Epithelial cell of alveolus of lung (primary cell): ENCODE measurements at places on chromosomes 2 and 18. TPM values are rescaled to one million over a fixed set of nuclear protein-coding genes. Genes with fewer than 3 reads are reported as not detected.

Gene TTN
- under 0.01 and 2.4 TPM in 2 replicates for total RNA-seq

Gene KATNAL2
- 0.65 and 1.1 TPM in 2 replicates for total RNA-seq

Gene CRACDL
- total RNA-seq: 0.13 and 0.24 TPM in 2 replicates

Gene SLC38A11
- not detected in 2 replicates for total RNA-seq

Gene STARD6
- total RNA-seq: not detected in 2 replicates

Gene REEP1
- 0.13 and 0.40 TPM in 2 replicates for total RNA-seq

Gene INHA
- total RNA-seq: not detected in 2 replicates

Gene LRATD1
- 0.64 and 3.5 TPM in 2 replicates for total RNA-seq
